Stimulated activated CD8-positive, alpha-beta memory T cell treated with anti-CD3 and anti-CD28 coated beads, Interleukin-2, amount 100 ng/mL, for 1 hour (primary cell): ENCODE measurements at places on chromosomes 7 and 10.
A peak's percentile ranks its signal among the peaks of the same experiment; 100 is the strongest.

DNA sequence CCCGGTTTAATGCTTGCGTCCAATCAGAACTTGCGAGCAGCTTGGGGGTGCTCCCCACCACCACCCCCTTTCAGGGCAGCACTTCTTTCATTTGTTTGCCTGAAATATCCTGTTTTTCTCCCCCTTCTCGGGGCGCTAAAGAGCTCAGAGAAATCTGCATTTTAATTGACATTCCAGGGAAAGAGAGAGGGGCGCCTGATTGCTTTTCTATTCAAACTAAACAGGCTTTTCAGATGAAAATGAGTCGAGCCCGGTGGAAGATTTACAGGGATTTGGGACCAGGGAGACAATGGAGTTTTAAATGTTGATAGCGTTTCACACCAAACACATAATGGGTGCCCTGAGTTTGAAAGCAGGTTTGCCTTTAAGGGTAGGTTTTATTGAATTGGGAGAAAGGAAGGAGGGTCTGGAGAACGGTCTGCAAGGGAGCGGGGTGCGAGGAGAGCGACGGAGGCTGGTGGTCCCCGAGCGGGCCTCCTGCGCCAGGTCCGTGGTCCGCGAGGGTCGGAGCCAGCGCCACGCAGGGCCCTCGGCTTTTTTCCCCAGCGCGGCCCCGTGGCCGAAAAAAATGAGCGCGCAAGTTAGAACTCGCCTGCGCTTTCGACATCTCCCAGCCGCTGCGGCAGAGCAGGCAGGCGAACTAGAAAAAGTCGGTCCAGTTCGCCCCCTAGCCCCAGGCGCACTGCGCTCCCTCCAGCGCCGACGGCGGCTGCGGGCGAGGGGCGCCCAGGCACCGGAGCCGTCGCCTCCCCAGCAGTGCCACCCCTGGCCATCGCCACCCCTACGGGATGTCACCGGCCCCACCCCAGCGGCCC is 1.3 kb downstream of the FGFR2 start:
- no peak for DNase-seq

- DNase-seq = no peak
These were observed 75.1 kb downstream of the DNAH11 start for GRCh38 chr7:21617916-21618390.

- DNase-seq = no peak
These were observed 118.7 kb downstream of the NPY start for GRCh38 chr7:24402655-24403054.

GRCh38 chr10:3699916-3700315 is 85.1 kb downstream of the KLF6 start:
- DNase-seq = no peak

DNA sequence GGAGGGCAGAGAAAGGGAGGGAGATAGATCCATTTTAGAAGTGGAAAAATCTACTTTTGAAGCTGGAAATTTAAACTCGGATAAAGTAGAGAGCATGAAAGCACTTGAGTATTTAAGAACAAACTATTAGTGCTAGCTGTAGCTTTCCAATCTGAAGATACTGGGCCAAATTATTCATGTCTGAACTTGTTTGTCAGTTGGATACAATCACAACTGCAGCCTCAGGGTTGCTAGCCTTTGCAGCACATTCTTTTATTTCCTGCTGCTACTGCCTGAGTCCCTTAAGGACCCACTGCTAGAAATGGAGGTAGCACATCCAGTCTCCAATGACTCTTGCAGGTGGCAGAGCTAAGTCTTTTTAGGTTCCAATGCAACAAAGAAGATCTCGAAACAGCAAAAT is 8.3 kb upstream of the SLC25A13 start:
- no peak for DNase-seq

DNA sequence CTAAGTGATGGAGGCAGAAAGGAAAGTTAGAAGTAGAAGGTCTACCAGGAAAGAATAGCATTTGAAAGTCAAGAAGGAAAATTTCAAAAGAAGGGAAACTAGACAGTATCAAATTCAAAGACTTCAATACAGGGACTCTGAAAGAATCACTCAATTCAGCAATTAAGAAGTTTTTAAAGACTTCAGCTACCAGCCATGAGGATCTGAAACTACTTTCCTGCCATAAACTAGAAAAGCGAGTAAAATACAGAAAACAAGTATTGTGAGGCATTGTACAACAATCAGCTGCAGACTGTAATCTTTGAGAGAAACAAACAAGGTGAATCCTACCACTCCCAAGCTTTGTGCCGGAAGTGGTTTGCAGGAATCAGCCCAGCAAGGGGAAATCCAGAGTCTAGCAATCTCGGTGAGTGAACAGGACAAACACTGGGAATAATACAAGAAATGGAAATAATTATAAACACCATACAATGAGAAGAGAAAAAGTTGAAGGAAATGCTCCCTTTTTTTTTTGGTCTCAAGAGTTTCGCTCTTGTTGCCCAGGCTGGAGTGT is 62.4 kb downstream of the ARHGAP12 start:
- no peak for DNase-seq

GRCh38 chr7:496528-497295 is 22.9 kb downstream of the PDGFA start:
- no peak for DNase-seq

GRCh38 chr10:31023558-31023957 is 8.1 kb downstream of the ZNF438 start:
- DNase-seq = no peak

DNA sequence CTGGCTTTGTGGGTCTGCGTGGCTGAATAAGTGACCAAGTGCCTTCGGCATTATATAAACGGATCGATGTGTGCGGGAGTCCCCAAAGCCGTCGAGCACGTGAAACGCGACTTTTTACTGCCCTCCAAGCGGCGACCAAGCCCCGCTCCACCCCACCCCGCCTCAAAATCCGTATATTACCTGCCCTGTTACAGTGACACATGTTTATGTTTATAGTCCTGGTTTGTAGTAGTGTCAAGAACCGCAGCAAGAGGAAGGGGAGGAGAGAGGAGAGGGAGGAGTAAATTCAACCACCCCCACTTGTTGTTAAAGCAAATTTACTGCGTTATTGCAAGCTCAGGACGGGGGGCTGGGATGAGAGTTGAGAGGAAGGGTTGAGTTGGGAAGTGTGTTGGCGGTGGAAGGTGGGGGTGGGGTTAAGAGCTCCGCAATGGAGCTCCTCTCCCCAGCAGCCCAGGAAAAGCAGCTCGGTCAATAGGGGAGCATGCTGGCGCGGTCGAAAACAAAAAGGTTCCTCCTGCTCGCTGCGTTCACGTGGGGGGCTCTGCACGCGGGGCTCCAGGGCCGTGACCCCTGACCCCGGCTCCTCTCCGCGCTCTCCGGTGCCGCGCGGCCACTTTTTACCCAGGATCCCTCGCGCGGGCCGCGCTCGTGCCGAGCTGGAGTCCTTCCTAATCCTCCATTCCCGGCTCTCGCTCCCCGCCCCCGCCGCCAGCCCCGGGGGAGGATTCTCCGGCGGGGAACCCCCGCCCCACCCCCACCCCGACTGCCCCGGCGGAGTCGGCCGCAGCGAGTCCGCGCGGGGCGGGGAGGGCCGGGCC is at the start of gene SKIDA1:
Gene SKIDA1, minus strand, starts transcription at position 316 of the 821 bp plus-strand sequence. CDS start 7,860 bp downstream, outside the sequence.
- no peak for DNase-seq

GRCh38 chr10:104033401-104033930 is 52.2 kb downstream of the COL17A1 start:
- no peak for DNase-seq

DNA sequence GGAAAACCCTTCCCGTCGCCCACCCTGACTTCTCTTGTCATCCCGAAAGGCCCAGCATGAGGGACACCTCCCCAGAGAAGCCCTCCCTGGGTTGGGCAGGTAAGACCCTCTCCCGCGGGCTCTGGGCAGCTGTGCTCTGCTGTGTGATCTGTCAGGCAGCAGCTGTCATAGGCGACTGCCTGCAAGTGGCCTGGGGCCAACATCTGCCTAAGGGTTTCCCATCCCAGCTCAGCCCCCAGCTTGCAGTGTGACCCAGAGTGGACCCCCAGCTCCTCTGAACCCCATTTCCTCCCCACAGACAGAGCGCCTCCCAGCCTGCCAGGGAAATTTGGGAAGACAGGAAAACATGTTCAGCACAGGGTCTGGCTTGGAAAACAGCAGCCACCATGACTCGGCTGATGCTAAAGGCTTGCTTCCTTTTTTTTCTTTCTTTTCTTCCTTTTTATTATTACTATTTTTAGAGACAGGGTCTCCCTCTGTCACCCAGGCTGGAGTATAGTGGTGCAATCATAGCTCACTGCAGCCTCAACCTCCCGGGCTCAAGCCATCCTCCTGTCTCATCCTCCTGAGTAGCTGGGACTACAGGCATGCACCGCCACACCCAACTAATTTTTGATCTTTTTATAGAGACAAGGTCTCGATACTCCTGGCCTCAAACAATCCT is 18.3 kb upstream of the TNRC18 start:
- DNase-seq = no peak

- no peak for DNase-seq
These were observed 370.6 kb upstream of the IGFBP3 start for GRCh38 chr7:46291601-46292150.

- no peak for DNase-seq
These were observed 12.9 kb downstream of the SEC31B start for GRCh38 chr10:100506596-100507356.

- DNase-seq = no peak
These were observed 1.3 kb upstream of the CLDN12 start for GRCh38 chr7:90401989-90402388.

- no peak for DNase-seq
These were observed 1.9 kb downstream of the AKR1C3 start for GRCh38 chr10:5096108-5096507.

GRCh38 chr10:48509974-48510692 is 94.7 kb downstream of the ARHGAP22 start:
- DNase-seq = no peak

DNA sequence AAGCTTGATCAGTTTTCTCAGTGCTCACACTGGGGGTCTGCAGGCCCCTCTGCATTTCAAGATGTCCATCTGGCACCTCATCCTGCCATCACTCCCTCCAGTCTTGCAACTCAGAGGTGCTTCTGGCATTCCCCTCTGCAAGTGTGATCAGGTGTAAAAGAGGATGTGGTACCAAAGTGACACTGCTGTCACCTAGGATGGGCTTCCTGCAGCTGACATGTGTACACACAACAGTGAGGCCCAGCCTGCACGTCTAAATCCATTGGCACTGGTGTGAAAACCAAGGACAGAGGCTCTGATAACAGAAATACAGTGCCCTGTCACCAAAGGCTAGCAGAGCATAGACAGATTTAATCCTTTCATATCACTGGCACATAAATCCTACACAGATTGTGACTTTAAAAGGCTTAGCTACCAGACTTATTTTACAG is 162.5 kb upstream of the CELF2 start:
- DNase-seq = no peak

- DNase-seq = no peak
These were observed 357.4 kb downstream of the PPP1R3A start for GRCh38 chr7:113561446-113561845.

GRCh38 chr7:39353615-39354376 is 212.4 kb upstream of the YAE1 start:
- no peak for DNase-seq

DNA sequence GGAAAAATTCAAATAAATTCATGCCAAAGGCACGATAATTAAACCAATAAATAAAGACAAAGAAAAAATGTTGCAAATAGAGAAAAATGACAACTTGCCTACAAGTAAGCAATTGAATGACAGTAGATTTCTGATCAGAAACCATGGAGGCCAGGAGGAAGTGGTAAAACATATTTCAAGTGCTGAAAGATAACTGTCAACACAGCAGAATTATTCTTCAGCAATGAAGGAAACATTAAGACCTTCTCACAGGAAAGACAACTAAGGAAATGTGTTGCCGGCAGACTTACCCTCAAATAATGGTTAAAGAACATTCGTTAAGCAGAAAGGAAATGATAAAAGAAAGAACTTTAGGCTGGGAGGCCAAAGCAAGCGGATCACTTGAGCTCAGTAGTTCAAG is 30.4 kb downstream of the RUNDC3B start:
- DNase-seq = no peak

GRCh38 chr7:37848297-37848696 is at the start of gene NME8:
Gene NME8, plus strand, starts transcription at chr7:37848597. Its CDS starts 1,670 bp downstream, at chr7:37850267.
- no peak for DNase-seq

DNA sequence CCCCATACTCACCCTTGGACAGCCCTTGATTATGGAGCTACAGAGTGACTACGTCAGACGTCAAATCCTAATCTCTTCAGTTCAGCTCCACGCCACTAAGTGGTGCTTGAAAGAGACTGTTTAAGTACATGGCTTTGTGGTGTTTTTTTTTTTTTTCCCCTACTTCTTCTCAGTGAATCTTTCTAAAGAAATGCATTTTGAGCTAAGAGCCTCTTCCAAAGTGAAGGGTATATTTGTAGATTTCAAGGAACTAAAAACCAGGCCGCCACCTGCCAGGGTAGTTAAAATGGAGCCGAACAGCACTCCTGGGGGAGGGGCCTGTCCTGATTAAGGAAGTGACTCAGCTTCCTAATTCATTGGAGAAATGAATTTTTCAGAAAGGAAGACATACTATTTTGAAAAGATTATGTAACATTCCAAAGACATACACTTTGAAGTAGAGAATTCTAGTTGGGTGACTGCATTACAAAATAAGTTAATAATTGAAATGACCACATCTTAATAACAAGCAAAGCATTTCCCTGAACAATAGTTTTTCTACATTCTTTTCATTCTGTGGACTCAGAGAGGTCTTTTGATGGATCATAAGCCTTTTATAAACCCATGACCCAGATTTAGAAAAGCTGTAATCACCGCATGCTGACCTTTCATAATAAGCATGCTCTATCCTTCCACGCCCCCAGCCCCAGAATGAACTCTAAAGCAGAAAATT is 20.6 kb upstream of the VPS41 start:
- DNase-seq = no peak

GRCh38 chr7:116929914-116930913 is 23.1 kb upstream of the ST7 start:
- peak; percentile 63 for DNase-seq
